HL-60 (cell line): ENCODE measurements at places on chromosomes 16 and 17.

DNA sequence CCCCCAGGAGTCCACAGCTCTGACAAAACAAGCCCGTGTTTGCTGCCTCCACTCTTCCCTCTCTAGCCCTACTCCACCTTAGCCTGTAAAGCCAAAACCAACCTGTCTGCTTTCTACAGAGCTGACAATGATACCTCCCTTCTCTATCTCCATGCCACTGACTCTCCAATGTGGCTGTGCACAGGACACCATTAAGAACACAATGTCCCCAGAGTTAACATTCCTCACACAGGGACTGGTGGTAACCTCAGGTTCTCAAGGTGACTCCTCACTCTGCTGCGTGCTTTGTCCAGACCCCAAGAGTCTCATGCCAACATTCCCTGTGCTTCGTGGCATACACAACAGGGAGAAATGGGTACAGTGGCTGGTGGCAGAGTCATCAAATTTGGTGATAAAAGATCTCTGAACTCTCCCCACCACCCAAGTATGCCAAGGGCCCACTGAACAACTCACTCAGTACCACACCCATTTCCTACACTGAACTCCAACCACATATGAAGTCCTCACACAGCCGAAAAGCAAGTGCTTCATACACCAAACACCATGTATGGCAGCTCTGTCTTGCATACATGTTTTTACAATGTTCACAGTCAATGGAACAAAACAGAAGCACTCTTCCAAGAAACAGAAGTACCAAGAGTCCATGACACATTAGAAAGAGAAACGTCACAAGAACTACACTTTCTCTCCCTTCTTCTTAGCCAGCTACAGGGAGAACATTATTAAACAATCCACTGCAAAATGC, 21.1 kb downstream of the CSNK2A2 start:
- DNase-seq, result no peak

- no peak for DNase-seq
Observed at GRCh38 chr17:1996800-1997288, 28.3 kb downstream of the RTN4RL1 start.

DNA sequence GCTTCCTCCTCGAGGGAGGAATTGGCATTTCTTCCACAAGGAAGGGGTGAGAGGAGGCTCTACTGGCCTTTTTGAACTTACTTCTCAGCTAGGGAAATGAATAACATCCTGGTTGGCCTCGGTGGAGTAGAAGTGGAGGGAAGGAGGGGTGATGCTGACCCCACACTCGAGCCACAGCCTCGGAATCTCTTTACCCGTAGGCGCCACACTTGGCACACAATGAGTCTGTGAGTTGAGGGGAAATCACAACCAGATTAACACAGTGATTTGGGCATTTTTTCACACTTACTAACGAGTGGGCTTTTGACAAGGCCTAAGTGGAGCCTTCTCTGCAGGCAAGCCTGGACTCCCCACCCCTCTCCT, 47.3 kb upstream of the TBX2 start:
- no peak for DNase-seq

DNA sequence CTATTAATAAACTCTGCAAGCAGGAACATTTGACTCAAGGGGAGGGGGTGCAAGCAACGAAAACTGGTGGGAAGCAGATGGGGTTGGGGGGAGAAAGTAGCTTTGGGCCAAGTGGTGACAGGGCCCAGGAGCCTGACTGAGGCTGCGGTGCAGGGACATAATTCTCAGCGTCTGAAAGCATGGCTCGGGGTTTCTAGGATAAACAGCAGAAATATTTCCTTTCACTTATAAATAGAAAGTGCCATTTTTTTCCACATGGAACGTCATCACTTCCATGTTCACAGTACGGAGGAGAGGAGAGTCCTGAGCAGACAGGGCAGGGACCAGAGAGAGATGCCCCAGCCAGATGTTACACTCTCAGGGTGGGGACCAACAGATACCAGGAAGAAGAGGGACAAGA, 197.1 kb downstream of the ZFHX3 start:
- DNase-seq, result no peak

GRCh38 chr16:79181419-79181818, 419.1 kb downstream of the MAF start:
- DNase-seq, result no peak

GRCh38 chr17:42985225-42985624, 4.9 kb downstream of the RUNDC1 start:
- DNase-seq, result peak; percentile 86

DNA sequence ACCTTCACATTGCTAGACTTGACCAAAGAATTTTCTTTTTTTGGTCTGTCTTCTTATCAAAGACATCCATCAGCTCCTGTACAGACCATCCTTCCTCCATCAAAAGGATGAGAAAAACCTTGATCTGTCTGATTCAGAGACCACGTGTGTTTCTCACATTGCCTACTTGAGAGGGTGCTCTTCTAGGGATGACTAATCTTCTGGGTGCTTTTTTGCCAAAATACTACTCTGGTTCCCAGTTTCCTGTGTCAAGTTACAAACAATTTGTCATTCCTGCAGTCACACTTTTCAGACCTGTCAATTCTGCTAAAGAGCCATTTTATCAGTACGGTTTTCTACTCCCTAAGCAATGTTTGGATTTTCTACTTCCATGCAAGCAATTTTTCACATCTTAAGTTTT, 492.2 kb downstream of the CDH11 start:
- DNase-seq, result no peak

DNA sequence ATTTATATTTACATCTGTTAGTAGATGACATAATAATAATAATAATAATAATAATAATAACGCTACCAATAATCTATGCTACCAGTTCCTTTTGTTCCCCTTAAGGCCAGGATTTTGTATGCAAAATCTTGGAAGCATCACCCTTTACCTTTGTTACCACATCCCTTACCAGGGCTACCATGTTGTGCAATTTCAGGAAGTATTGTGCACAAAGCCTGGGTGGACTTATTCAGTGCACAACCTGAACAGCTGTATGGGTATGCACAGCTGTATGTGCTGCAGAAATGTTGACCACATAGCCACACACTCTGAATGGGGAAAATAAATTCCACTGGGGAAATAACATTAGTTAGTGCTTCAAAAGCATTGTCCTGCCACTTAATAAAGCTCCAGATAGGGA, 19.9 kb upstream of the CALB2 start:
- DNase-seq, result no peak

GRCh38 chr16:2008631-2009163, 924 bp downstream of the ZNF598 start:
- no peak for DNase-seq

- peak; percentile 81 for DNase-seq
Observed at GRCh38 chr17:43020030-43020621, 2.1 kb downstream of the VAT1 start.

- no peak for DNase-seq
Observed at GRCh38 chr16:56941092-56941491, 9.2 kb downstream of the HERPUD1 start.

- DNase-seq, result no peak
Observed at GRCh38 chr16:65534121-65534528, 412.3 kb upstream of the CDH11 start.

GRCh38 chr17:58322581-58323185, 5.9 kb downstream of the TSPOAP1 start:
- no peak for DNase-seq

DNA sequence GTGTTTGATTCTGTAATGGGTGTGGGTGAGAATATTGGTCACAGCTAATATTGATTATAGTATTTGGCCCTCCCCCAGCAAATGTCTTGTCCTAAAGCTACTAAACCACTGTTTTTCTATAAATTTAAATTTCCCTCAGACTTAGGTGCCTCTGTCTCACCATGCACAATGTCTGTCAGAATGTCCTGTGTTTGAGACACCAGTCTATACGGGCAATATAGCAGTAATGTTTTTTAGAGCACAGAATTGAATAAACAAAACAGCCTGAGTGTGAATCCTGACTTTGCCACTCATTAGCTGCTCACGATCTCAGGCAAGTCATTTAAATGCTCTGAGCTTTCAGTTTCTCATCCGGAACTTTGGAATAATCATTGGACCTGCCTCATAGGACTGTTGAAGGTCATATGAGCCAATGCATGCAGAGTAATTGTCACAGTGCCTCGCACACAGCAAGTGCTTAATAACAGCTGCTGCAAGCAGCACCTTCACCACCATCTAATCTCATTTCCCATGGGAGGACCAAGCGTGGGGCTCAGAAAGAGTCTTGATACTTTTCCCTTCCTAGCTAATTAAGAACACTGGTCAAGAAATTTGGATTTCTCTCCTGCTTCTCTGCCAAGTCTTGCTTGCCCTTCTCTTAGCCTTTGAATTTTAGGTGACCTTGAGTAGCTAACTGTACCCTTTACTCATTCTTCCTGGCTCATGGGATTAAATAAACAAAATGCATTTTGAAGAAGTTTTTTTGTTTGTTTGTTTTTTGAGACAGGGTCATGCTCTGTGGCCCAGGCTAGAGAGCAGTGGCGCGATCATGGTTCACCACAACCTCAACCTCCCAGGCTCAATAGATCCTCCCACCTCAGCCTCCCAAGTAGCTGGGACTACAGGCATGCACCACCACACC, 9.8 kb downstream of the HLF start:
- no peak for DNase-seq

DNA sequence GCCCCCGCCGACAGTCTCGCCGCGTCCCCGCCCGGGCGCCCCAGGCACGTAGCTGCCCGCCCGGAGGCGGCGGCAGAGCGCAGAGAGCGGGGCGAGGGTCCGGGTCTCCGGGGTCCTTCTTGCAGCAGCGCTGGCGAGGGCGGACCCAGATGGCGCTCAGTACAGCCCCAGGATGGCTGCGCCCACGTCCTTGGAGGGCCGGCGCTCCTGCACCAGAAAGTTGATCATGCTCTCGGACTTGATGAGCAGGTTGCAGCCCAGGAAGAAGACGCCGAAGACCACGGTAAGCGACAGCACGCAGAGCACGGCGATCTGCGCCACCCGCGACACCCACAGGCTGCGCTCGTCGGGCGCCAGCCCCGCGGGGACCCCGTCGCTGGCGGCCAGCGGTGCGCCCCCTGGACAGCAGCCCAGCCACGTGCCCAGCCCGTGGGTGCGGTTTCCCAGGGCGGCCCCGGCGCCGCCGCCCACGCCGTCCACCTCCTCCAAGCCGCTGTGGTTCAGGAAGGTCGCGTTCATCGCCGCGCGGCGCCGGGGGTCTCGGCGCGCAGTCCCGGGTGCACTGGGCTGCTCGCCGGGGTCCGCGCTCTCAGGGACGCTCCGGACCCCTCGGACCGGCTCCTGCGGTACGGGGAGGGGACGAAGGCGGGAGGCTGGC, 435 bp downstream of the RPRML start:
- no peak for DNase-seq

DNA sequence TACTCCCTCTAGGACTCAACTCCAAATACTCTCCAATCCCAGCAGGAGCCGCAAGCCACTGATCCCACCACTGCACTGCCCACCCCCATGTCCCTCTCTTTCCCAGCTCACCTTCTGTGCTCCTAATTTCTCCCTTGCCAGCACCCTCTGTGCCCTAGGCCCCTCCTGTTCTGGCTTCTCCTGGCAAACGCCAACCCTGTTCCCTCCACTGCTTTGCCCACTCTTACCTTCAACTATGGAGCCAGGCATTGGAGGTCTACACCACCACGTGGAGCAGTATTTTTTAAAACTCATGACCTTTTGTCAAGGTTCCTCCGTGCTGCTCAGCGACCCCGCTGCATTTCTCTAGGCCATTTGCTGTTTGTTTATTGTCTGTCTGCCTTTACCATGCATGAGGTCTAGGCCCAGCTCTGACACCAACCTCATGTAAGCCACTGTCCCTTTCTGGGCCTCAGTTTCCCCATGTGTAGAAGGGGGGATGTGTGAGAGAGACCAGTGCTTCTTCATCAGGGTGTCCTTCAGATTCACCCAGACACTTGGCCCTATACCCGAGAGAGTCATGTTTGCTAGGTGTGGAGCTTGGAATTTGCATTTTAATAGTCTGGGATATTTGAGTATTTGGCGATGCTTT, 4.6 kb downstream of the CCDC102A start:
- no peak for DNase-seq

DNA sequence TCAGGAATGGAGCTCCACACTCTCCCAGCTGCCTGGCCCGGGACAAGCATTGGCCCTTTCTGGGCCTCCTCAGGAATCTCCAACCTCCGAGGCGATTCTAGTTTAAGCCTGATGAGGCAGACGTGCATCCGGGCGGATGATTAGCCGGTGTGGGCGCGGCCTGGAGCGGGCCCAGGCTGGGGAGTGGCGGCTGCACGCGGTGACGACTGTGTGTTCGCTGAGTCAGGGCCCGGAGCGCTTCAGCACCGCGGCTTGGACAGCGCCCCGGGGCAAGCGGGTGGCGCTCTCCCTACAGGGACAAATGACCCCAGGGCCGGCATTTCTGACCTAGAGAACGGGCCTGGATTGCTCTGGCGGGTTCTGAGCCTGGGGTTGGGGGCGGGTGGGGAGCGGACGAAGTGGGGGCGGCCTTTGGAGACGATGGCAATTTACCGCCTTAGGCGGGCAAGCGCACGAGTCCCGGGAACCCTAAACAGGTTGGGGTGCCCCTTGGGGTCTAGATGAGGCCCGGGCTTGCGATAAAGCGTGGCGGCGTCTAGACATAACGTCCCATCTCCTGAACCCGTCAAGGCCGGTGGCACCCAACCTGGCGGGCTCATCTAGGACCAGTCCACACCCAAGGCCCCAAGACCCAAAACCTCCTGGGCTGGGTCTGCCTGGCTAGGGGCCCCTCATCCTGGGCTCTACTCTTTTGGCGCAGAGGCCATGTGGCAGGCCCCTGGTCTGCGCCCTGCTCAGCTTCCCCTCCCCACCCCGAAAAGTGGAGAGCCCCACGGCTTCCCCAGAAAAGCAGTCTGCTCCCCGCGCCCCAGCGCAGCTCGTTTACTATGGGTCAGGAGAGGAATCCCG, 22.3 kb upstream of the ZNHIT3 start:
- peak; percentile 54 for DNase-seq

DNA sequence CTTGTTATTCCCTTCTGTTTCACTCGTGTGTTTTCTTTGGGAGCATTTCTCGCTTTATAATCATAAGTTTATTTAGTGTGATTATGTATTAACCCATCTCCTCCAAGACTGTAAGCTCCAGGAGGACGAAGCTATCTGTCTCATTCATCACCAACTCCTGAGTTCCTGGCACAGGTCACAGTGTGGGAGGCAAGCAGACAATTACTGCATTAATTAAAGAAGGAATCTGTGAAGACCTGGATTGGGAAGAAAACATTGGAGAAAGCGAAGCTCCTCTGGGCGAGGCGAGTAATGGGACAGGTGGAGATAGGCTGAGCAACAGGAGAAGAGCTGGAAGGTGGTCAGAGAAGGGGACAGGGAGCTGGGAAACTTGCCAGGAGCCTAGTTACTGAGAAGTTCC, 7.8 kb upstream of the CAMKK1 start:
- DNase-seq, result no peak

DNA sequence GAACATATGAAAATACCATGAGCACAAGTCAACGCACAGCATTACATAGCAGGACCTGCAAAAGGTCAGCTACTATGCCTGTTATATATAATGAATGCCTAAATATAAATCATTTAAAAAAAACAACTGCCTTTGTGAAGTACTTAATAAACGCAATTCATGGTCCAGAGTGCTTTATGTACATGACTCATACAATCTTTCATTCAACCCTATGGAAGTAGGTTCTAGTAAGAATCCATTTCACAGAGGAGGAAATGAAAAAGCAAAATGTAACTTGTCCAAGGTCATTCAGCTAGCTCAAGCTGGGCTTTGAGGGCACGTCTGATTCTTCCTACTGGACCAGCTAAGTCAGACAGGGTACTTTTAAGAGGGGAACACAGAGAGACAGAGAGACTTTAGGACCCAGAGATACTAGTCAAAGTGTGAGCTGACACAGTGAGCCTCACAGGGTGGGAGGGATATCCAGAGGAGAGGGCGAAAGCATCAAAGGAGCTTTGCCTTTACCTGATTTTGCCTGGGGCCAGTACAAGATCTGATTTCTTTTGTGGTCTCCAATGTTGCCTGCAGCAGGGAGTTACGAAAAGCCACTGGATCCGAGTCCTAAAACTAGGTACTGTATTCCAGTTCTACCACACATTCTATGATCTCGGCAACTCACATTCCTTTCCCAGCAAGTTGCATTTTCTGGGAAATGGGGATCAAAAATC, 83.4 kb upstream of the ZFHX3 start:
- no peak for DNase-seq
